ENCODE measurements at places on chromosomes 16 and 17.

GRCh38 chr17:77957235-77957856, 1.2 kb upstream of the TNRC6C start:
- no peak for DNase-seq

DNA sequence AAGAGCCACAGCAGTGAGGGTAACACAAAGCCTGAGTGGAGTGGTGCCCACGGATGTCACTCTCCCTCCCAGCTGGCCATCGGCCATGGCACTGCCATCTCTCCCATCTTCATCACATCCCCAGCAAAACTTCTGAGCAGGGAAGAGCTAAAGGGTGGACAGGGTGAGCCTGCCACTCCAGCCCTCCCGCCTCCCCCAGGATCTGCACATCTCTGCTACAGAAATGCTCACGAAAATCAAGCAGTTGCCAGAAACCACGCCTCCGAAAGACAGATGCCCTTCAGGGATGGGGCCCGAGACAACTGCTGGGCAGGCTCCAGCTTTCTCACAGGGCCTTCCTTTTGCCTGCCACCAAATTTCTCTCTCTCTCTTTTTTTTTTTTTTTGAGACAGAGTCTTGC, 3.6 kb downstream of the GRIN2C start:
- DNase-seq, result no peak

- no peak for DNase-seq
Measured at GRCh38 chr17:83103200-83103942, 24.0 kb downstream of the METRNL start.

DNA sequence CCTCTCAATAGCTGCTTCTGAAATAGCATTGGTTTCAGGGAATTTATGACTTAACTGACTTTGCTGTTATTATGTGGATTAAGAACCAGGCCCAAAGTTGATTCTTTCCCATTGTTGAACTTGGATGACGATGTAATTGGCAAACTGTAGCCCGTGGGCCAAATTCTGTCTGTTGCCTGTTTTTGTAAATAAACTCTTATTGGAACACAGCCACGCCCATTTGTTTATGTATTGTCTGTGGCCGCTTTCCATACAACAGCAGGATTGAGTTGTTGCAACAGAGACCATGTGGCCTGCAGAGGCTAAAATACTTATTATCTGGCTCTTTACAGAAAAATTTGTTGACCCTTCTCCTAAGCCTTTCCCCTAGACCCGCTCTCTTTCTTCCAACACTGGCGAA, 31.6 kb downstream of the NTN1 start:
- DNase-seq, result no peak

DNA sequence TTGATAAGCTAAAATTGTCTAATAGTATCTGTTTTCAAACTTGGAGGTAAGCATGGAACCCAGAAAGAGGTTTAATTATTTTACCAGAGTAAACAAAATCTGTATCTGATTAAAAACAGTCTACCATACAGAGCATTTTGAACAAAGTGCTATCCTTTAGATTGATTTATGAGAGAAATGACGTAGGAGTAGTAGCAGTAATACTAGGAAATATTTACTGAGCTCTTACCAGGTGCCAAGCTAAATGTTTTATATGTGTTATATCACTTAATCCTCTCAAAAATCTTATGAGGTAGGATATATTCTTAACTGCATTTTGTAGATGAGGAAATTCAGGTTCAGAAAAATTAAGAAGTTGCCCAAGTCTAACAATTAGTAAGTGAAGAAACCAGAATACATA, 186.4 kb upstream of the NOG start:
- DNase-seq, result no peak

GRCh38 chr16:1524366-1524765, 9.1 kb upstream of the TMEM204 start:
- DNase-seq, result no peak

- DNase-seq, result no peak
Measured at GRCh38 chr17:385836-386140, 33.2 kb upstream of the RPH3AL start.

- DNase-seq, result no peak
Measured at GRCh38 chr17:56810891-56811775, 22.6 kb downstream of the C17orf67 start.

DNA sequence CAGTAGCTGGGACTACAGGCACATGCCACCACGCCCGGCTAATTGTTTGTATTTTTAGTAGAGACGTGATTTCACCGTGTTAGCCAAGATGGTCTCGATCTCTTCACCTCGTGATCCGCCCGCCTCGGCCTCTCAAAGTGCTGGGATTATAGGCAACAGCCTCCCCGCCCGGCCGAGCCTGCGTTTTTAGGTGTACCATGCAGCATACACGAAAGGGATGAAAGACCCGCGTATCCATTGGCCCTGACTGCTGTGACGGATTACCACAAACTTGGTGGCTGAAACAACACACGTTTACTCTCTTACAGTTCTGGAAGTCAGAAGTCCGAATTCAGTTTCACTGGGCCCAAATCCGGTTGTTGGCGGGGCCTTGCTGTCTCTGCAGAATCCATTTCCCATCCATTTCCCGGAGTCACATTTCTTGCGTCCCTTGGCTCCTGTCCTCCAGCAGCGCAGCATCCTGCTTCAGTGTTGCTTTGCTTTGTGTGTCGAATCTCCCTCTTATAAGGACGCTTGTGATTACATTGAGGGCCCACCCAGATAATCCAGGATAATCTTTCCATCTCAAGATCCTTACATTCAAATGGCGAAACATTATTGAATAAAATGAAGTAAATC, 8.3 kb upstream of the GUCY2D start:
- DNase-seq, result no peak

GRCh38 chr17:72385475-72385874, 264.7 kb downstream of the SOX9 start:
- no peak for DNase-seq

- no peak for DNase-seq
Measured at GRCh38 chr17:55327225-55328088, 62.7 kb downstream of the HLF start.

DNA sequence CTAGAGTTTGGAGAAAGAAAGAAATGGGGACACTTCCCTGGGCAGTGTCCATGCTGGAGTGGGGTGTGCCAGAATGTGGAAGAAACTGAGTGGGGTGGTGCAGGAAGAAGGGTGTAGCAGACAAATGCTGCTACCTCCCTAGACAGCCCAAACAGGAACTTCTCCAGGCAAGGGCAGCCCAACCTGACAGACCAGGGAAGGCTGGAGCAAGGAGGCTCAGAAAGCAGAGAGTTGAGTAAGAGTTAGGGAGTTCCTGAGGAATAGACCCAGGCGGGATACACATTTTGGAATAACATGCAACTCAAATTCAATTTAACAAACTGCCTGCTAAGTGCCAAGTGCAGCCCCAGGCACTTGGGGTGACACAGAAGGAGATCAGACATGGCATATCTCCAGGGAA, 1.0 kb upstream of the MYO18A start:
- no peak for DNase-seq

DNA sequence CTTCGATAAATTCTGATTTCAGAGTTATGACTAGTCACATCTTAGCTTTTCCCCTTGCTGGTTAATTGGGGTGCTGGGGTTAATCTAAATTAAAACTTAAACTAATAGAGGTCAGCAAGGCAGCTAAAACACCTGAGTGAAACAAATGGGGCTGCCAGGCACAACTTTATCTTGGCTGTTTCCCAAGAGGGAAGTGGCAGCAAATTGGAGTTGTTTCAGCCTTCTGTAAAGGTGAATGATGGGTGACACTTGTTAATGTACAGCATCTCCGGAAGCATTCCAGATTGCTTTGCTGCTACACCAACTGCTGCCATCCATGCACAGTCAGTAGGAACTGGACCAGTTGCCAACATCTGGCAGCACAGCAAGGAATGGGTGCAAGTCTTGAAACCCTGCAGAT, 43.9 kb downstream of the AATF start:
- no peak for DNase-seq

Measured in AG09309 (cell line).